Foreskin keratinocyte (primary cell): ENCODE measurements at places on chromosomes 1 and 21. TPM values are rescaled to one million over a fixed set of nuclear protein-coding genes. Genes with fewer than 3 reads are reported as not detected.
A peak's percentile ranks its signal among the peaks of the same experiment; 100 is the strongest.

BSND gene
- total RNA-seq = not detected in 2 replicates

- DNase-seq = no peak
These were observed 2.7 kb downstream of the RAB29 start for GRCh38 chr1:205772607-205773032.

DNA sequence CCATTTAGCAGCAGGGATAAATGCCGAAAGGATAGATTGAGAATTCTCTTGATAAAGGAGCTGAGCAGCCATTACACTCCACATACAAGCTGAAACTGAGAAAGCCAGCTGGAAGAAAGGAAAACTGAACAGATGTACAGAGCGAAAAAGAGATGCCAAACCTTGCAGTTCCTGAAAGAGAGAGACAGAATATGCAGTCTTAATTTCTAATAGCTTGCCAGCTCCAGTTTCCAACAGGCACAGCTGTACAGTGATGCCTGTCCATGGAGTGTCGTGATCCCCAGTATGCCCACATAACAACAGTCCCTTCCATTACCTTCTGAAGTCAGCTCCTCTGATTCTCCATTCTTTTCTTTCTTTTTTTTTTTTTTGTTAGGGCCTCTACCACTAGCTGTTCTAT is 22.7 kb downstream of the ABL2 start:
- no peak for DNase-seq

DNA sequence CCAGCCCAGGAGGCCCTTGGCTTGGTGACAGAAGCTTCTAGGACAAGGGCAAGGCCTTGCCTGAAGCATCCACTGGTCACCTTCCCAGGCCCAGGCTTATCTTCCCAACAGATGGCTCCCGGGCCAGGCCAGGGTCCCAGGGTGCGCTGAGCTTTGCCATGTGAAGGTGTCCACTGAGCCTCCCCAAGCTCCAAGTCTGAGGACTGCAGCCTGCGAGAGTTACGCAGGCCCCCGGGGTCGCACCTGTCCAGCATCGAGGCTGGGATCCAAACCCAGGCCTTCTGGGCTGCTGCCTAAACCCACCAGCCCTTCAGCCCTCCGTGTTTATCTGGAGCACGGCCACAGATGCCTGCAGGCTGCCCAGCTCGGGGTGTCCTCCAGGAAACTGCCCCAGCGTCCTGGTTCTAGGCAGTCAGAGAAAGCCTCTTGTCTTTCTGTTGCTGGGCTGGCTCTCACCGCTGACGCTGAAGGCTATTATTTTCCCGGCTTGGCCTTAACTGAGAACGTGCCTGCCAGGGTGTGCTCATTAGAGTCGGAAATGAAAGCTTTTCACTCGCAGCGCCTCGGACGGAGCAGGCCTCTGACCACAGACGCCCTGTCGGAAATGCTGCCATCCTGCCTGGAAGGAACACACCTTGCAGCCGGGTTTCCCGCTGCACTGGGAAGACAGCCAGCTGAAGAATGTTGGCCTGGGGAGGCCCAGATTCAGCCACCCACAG is 71.4 kb downstream of the MEGF6 start:
- peak; percentile 30 for DNase-seq

CD101 gene
- 0.44 and 2.0 TPM in 2 replicates for total RNA-seq

BARHL2 gene
- total RNA-seq = not detected in 2 replicates

CLCA2 gene
- 118 and 162 TPM in 2 replicates for total RNA-seq

DNA sequence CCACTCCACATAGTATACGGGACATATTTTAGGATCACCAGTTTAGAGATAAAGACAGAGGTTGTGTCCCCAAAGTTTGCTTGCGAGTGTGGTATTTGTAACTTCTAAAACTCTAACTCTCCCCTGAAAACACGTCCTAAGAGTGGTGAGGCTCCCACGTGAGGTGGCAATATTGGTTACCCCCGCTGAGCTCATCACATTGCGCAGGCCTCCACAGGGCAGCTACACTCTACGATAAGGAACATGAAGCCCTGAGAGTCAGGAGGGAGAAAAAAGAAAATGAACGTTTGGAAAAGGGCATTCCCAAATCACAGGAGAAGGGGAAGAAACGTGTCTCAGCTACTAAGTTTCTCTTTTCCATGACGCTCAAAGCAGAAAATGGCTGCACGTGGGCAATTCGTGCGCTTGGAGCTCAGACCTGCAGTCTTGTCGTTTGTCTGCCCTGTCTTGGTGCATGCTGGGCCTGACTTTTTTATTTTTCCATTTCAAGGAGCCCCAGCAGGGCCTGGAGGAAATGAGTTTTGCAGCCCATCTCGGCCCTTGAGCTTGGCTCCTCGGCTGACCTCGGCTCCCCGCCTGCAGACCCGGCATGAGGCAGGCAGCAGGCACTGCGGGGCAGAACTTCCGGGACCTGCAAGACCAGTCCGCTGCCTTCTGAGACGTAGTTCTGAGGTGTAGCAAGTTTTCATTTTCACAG is 25.7 kb downstream of the ERG start:
- no peak for DNase-seq

DNA sequence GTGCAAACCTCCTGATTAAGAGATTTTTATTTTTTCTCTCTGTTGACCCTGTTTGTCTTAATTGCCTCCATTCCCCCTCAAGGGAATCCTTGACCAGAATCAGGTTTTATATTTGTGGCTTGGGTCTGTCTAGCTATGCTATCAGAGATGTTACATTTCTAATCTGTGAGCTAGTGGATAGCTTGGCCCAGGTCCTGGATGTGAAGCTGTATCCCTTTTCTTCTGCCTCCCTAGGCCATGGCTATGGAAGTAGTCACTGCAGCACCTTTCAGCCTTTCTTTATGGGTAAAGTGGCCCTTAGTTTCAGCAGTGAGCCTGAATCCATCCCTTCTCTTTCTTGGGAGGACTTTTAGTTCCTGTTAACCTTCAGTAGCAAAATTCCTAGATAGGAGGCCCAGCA is 17.0 kb upstream of the ANGEL2 start:
- DNase-seq = no peak

ALG14 gene
- 4.8 and 5.4 TPM in 2 replicates for total RNA-seq

DNA sequence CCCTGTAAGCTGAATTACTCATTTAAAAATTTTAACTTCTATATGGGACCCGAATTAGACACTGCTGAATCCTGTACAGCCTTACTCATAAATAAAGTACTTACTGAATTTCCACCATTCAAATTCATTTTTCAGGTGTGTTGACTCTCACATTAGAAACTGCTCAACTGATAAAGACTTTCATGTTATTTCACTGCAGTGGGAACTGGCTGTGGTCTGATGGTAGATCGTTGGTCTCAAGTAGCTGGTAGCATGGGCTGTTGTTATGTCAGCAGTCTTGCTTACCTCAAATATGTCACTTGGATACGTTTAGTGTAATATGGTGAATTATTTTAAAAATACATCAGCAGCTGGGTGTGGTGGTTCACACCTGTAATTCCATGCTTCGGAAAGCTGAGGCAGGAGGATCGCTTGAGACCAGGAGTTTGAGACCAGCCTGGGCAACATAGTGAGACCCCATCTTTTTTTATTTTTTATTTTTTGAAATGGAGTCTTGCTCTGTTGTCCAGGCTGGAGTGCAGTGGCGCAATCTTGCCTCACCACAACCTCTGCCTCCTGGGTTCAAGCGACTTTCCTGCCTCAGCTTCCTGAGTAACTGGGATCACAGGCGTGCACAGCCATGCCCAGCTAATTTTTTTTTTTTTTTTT is 10.4 kb downstream of the DEGS1 start:
- no peak for DNase-seq

NFYC gene
- 26.2 and 29.3 TPM in 2 replicates for total RNA-seq

- DNase-seq = no peak
These were observed 271.4 kb downstream of the GPR52 start for GRCh38 chr1:174719194-174719593.

- peak; percentile 95 for DNase-seq
These were observed 12.1 kb downstream of the ERG start for GRCh38 chr21:38486221-38486620.

ERRFI1 gene
- 98.3 and 108 TPM in 2 replicates for total RNA-seq

HSD17B7 gene
- total RNA-seq = 34.5 and 42.6 TPM in 2 replicates

DNA sequence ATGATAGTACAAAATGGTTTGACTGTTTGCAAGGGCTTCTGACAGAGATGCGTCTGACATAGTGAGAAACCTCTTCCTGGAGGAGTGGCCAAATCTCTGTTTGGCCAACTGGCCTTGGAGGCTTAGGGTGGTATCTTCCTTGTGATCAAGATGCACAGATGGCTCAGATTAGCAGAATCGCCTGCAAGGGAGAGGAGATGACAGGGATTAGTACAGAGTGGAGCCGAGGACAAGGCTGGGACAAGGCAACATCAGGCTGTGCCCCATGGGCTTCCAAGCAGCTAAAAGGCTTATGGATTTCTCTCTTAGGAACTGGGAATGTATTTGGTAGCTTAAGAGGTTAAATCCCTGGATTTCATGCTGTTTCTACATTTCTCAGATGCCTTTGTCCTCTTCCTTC is 379.1 kb downstream of the SIPA1L2 start:
- no peak for DNase-seq

GRCh38 chr1:15622712-15623373 is 5.6 kb downstream of the DDI2 start:
- DNase-seq = no peak

TMIGD3 gene
- not detected in 2 replicates for total RNA-seq

- DNase-seq = no peak
These were observed 84.6 kb downstream of the IGSF21 start for GRCh38 chr1:18192182-18192581.

PDZK1 gene
- 0.14 and 0.20 TPM in 2 replicates for total RNA-seq

EDN2 gene
- total RNA-seq = 0.11 and 0.27 TPM in 2 replicates

- no peak for DNase-seq
These were observed 1.8 kb downstream of the TXNIP start for GRCh38 chr1:145994391-145995120.

DNA sequence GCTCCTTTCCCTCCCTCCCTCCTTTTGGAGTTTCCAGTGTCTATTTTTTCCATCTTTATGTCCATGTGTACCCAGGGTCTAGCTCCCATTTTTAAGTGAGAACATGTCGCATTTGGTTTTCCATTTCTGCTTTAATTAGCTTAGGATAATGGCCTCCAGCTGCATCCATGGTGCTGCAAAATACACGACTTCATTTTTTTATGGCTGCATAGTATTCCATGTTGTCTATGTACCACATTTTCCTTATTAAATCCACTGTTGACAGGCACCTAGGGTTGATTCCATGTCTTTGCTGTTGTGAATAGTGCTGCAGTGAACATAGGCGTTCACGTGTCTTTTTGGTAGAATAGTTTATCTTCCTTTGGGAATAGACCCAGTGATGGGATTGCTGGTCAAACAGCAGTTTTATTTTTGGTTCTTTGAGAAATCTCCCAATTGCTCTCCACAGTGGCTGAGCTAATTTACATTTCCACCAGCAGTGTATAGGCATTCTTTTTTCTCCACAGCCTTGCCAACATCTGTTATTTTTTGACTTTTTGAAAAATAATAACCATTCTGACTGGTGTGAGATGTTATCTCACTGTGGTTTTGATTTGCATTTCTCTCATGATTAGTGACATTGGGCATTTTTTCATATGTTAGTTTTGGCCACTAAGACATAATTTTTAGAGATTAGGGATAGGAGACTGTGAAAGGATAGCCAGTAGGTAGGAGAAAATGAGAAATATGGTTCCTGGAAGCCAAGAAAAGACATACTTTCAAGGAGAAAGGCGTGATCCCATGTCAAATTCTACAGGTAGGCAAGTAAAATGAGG is 50.4 kb downstream of the ADAMTS1 start:
- DNase-seq = no peak

DNA sequence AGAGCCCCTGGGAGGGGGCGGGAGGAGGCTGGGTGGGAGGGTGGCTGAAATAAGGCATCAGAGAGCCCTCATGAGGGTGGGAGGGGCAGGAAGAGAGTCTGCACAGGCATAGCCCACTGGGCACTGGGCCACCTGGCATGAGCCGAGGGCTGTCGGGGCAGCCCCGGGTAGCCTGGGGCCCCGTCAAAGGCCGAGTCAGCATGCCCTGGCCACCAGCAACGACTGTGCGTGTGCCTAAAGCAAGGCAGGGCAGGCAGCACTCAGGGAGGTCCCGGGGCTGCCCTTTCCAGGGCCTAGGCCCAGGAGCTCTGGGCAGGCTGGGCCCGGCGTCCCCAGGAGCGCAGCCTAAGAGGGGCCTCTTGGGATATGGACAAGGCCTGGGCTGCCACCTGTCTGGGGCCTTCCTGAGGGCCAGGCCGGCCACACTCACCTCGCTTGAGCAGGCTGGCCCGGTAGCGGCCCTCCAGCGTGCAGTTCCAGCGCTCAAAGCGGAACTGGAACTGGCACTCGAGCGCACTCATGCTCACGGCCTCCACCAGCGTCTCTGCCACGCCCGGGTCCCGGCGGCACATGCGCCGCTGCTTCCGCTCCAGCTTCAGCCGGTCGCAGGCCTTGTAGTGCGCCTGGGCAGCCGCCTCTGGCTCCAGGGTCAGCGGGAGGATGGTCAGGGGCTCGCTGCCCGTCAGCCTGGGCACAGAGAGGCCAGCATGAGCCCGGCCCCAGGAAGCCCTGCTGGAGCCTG is 22.7 kb downstream of the WNT9A start:
- no peak for DNase-seq

DNA sequence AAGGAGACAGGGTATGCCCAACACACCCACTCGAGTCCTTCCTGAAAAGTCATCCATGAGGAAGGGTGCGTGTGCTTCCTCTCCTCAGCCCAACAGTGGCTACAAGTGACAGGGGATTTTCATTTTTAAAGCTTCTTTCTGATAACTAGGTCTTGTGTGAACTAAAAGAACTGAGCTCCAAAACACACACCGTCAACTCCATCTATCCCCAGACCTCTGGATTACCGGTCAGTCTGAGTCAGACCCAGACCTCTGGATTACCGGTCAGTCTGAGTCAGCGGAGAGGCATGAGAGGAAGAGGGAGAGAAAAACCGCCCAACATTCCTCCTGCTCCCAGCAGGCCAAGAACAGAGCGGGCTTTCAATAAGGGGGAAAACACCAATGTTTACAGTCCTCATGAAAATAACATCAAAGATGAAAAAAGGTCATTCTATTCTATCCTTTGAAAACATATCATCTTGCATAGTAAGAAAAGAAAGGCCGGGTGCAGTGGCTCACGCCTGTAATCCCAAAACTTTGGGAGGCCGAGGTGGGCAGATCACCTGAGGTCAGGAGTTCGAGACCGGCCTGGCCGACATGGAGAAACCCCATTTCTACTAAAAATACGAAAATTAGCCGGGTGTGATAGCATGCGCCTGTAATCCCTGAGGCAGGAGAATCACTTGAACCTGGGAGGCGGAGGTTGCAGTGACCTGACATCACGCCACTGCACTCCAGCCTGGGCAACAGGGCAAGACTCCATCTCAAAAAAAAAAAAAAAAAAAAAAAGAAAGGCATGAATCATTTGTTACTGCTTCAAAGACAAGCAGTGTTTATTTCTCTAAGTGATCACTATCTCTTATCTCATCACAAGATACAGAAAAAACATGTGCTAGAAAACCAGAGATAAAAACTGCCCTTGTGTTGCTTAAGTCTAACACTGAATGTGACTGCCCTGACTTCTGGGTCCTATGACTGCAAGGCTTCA is 3.4 kb downstream of the PTTG1IP start:
- peak; percentile 69 for DNase-seq

IL22RA1 gene
- total RNA-seq = 5.6 and 7.0 TPM in 2 replicates

DNA sequence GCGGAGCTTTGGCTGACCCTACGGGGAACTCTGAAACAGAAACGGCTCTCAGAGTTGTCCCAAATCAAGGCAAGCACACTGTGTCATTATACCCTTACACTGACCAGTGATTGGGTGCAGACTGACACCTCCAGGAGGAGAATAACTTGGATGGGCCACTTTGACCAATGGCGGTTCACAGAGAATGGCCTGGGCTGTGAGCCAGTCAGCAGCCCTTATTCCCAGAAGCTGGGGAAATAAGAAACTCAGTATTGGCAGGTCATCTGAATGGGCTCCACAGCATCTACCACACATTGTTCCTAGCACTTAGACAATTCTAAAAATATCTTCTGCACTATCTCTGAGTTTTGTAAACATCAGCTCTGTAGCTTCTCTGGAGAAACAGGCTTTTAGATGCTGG is 265.2 kb downstream of the ADGRL2 start:
- DNase-seq = no peak

- no peak for DNase-seq
These were observed 41.7 kb downstream of the PTGFRN start for GRCh38 chr1:116951200-116951935.
